NCI-H510A (cell line): ENCODE measurements at places on chromosomes 4 and X.

- DNase-seq: no peak
Measured at GRCh38 chr4:153758136-153758535, 1.7 kb downstream of the RNF175 start.

DNA sequence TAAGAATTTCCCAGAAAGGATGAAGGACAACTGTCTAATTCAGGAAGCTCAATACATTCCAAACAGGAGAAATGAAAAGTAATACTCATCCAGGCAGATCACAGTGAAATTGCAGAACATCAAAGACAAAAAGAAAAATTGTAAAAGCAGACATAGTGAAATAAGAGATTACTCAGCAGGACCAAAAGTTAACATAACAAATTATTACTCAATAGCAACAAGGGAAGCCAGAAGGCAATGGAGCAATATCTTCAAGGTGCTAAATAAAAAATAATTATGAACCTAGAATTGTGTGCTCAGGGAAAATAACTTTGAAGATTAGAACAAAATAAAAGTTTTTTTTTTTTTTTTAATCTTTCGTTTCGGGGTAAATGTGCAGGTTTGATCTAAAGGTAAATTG lies 30.5 kb upstream of the ENPP6 start:
- DNase-seq: no peak

- no peak for DNase-seq
Measured at GRCh38 chrX:79400623-79401022, 33.5 kb upstream of the ITM2A start.

- no peak for DNase-seq
Measured at GRCh38 chr4:101103381-101104142, 243.8 kb downstream of the PPP3CA start.

GRCh38 chr4:113316879-113317278 lies 267.4 kb downstream of the ANK2 start:
- DNase-seq: no peak

DNA sequence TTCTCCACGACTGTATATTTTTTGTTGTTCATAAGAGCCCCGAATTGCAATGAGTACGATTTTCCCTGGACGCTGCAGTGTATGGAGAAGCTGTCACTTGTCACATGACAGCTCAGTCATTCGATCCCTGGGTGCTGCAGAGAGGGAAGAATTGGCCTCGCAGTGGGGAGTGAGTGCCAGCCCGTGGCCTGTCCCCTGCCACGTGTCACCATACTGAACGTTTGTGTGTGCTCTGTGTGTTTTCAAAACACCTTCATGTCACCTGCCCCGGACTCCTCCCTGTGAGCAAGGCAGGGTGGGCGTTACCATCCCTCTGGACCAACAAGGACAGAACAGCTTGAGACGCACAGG lies 77.9 kb downstream of the TBL1X start:
- no peak for DNase-seq

GRCh38 chr4:94375364-94375763 lies 32.7 kb upstream of the HPGDS start:
- no peak for DNase-seq

DNA sequence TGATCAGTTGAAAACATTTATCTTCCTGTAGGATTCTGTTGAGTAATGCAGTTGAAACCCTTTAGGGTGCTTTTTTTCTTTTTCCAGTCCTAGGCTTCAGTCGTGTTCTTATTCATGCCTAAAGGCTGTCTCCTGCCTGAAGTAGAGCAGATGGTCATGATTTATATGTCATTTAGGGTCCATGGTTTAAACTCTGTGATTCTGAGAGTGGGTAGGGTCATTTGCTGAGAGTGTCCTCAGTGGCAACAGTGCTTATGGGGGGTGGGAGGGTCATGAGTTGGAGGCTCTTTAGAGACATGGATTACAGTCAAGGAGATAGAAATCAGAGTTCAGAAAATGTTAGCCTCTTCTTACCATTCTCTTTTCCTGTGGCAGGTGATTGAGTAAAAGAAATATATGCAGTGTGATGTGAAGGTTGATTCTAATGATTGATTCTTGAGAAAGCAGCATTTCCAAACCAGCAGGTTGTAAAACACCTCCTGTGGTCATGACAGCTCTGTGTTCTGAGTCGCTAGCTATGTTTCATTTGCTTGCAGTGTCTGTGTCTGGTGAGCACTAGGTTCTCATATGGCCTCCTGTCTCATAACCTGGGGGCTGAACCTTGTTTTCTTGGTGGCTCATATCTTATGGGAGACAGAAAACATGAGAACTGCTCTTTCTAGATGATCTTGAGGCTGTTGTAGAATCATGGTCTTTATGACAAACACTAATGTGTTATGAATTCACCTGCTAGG lies 60.4 kb downstream of the JADE1 start:
- DNase-seq: no peak

GRCh38 chr4:13547485-13548041 lies 3.3 kb upstream of the NKX3-2 start:
- DNase-seq: peak; percentile 23

- no peak for DNase-seq
Measured at GRCh38 chrX:148049441-148049840, 68.3 kb downstream of the FMR1NB start.

- no peak for DNase-seq
Measured at GRCh38 chrX:96372313-96373046, 312.2 kb upstream of the DIAPH2 start.

- DNase-seq: no peak
Measured at GRCh38 chrX:15574017-15574416, 26.7 kb downstream of the ACE2 start.

DNA sequence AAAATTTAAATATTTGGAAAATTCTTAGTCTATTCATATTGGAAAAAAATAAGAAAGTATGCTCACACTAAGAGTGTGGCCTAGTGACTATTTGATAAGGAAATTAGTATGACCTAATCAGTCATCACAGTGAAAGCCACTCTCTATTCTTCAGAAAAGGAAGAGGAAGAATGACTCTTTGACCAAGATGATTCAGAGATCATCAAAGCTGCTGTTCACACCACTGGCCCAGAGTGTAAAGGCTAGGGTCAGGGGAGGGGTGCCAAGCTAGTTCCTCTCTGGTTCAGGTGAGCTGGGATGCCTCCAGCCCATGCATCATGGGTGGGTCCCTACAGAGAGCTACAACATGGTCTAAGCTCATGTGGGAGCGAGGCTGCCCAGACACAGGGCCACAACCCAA lies 396.9 kb upstream of the NDST3 start:
- no peak for DNase-seq

- DNase-seq: no peak
Measured at GRCh38 chr4:83266689-83267088, 17.9 kb downstream of the COQ2 start.

DNA sequence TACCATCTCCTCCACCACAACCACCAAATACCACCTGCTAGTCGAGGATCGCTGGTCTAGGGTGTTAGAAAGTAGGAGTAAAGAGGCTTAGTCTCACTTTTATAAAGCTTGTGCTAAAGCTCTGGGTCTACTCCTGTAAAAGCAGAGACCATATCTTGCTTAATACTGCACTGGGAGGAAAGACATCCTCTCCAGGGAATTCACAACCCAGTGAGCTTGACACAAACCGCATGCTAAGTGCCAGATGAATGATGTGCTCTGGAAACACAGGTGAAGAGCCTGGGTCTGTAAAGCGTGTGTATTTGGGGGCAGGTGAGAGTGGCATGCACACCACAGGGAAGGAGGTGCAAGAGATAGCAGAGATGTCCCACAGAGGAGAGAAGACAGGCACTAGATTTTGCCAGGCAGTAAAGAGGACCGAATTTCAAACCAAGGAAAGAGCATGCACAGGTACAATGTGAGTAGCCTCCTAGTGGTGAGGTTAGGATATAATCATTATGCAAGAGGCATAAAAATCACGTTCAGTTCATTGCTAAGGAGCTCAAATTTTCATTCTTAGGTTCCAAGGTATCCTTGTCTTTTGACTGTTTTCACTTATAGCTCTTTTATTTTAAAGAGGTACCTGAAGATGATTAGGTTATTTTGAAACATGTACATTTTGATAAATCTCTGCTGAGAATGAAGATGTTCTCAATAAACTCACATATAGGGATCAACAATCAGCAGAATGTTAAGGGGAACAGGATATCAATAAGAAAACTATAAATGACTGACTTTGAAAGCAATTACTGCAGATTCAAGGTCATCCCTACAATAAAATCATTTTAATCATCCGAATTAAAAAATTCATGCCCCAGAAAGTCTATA lies 20.7 kb downstream of the TAPT1 start:
- no peak for DNase-seq

GRCh38 chr4:20577702-20578101 lies 122.6 kb upstream of the PACRGL start:
- DNase-seq: no peak

- no peak for DNase-seq
Measured at GRCh38 chrX:110059410-110059809, 56.5 kb downstream of the TMEM164 start.

DNA sequence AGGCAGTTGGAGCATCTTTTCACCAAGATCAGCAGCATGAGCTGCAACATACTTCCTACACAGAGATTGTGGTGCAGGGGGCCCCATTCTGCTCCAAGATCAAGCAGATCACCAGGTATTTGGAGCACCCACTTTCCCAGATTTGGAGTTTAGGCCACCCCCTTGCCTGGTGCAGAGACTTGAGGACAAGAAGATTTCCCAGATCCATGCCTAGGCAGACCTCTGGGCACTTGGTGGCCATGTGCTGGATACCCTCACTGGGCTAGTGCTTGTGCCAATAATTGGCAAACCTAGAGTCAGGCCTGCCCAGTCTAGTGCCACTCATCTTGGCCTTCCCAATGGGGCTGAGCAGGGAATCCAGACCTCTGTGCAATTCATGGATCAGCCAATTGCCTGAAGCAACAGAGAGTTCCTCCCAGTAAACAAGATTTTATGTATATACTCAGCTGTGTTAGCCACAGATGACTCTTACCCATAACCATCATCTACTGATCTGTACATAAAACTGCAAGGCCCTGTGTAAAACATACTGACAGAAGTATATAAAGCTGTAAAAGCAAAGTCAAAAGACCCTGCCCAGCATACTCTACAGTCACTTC lies 228.4 kb upstream of the EMCN start:
- DNase-seq: no peak

DNA sequence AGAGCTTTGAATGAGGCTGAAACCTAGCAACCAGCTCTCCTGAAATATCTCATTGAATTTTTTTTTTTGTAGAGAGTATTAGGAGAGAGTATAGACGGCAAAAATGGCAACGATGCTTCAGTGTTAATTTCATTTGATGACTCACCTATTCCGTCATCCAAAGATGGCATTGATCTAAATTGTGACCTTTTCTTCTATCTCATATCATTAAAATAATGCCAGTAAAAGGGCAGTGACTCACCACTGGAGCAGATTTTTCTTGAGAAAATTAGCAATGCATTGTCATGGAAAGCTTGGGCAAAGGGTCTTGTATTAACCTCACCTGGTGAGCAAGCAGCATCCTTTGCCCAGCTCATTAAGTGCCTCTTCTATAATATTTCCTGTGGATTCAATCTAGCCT lies 19.6 kb downstream of the VMA21 start:
- no peak for DNase-seq

DNA sequence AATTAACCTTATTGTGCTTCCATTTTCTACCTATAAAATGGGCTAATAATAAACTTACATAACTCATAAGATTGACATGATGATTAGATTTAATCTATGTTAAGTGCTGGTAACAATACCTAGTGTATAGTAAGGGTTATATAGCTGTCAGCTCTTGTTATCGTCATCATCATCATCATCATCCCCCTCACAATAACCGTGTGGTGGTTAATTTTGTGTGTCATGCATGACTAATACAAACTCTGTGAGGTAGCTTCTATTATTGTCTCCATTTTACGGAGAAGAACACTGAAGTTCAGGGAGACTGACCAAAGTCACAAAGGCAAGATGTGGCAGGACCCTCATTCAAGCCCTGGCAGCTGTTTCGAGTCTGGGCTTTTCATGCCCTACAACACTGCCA lies 211.3 kb downstream of the PALLD start:
- DNase-seq: no peak

DNA sequence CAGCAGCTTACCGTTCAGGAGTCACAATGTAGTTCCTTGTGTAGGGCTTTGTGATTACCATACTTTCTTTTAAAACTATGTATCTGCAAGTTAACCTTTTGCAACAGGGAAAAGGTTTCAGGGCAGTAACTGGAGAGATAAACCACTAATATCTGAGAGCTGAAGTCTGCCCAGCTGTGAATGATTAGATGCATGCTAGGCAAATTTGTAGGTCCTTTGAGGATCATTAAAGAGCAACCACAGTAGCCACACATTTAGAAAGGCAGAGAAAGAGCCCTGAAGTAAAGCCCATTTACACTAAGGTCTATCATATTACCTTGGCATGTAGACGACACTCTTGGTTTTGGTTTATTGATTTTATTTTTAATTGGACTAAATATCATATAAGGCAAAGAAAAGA lies 60.0 kb downstream of the ATP8A1 start:
- DNase-seq: no peak

GRCh38 chr4:1502501-1502886 lies 96.3 kb upstream of the NKX1-1 start:
- DNase-seq: no peak

- DNase-seq: no peak
Measured at GRCh38 chrX:138945219-138945618, 233.7 kb upstream of the FGF13 start.

- DNase-seq: no peak
Measured at GRCh38 chr4:165326831-165327210, 648 bp upstream of the MSMO1 start.

DNA sequence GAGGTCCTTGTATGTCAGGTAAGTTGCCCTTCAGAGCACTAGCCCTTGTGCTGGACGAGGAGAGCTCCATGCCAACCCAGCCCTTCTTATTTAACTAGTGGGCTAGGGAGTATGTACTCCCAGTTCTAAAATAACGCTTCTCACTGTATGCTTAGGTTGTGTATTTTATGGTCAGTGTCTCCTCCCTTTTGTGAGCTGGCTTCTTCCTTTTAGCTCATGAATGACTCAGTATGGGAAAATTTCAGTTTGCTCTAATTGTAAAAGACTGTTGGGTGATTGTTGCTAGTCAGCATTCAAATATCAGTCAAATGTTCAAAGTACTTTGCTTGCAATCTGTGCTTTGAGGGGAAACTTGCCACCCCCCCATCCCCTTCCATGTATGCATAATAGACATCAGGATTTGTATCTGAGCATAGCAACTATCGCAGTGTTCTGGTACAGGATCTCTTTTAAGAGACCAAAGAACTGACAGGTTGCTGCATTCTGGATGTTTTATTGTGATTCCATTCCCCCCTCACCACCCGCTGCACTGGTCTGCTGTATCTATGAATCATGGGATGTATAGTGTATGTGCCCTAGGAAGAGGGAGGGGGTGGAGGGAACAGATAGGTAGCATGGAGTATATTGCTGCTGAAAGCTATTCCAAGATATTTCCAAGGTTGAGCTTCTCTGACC lies 34.7 kb downstream of the DLG3 start:
- no peak for DNase-seq

DNA sequence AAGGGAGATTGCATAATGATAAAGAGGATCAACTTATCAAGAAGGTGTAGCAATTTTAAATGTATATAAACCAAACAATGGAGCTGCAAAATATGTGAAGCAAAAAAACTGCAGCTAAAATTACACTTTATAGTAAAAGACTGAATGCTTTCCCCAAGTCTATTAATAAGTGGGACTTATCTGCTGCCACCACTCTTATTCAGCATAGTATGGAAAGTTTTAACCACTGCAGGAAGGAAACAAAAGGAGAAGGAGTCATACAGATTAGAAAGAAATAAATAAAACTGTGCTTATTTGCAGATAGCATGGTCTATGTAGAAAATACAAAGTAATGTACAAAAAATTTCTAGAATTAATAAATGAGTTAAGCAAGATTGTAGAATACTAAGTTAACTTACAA lies 94.1 kb upstream of the GK2 start:
- no peak for DNase-seq
